A549 (cell line): ENCODE measurements at places on chromosomes 2 and 18. TPM values are rescaled to one million over a fixed set of nuclear protein-coding genes. Genes with fewer than 3 reads are reported as not detected.

DNA sequence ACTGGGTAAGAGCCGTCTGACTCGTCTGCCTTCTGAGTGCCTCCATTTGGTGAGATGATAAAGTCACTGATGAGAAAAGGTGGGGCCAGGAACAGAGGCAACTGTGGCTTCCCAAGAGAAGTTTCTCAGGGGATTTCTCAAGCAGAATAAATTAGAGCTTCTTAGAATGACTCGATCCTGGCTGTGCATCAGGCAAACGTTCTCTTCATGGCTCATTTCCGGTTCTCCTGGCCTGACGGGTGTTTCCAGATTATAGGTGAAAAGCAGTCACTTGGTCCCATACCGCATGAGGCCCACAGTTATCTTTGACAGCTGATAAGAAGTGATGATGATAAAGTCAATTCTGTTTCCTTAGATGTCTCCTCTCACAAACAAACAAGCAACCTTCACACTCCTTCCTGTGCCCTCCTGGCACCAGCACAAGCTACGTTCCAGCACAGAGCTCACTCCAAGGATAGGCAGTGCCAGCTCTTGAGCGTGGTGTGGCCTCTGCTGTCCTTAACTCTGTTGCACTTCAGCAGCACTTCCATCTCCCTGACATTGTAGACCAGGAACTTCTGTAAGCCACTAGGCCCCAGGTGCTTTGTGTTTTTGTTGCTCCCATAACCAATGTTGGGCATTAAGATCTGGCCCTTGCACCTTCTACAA, 37.8 kb upstream of the KCNF1 start:
- no peak for DNase-seq

- DNase-seq = no peak
Observed at GRCh38 chr2:11571170-11571569, 37.3 kb downstream of the GREB1 start.

DNA sequence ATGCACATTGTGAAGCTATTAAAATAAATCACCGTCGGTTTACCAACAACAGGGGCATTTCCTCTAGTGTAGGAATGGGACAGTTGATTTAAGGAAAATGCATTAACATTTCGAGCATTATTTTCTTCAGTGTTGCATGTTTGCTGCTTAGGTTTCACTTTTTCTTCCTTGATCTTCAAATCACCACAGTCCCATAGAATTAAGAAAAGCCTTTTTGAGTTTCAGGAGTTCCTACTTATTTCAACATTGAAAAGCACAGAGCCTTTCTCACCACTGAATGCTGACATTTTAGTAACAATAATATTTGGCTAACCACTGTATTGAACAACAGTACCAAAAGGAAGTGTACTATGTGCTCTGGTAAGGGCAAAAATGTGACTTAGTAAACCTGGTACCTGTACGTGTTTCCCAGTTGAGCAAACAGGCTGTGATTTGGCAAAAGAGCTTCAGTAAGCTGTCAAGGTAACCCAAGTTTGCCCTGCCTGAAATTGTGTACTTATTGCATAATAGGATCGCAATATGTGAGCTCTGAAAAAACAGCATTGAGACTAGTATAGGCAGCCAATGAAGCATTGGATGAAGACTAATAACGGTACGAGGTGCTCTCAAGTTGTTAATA, 2.2 kb downstream of the LRRTM4 start:
- no peak for DNase-seq

DNA sequence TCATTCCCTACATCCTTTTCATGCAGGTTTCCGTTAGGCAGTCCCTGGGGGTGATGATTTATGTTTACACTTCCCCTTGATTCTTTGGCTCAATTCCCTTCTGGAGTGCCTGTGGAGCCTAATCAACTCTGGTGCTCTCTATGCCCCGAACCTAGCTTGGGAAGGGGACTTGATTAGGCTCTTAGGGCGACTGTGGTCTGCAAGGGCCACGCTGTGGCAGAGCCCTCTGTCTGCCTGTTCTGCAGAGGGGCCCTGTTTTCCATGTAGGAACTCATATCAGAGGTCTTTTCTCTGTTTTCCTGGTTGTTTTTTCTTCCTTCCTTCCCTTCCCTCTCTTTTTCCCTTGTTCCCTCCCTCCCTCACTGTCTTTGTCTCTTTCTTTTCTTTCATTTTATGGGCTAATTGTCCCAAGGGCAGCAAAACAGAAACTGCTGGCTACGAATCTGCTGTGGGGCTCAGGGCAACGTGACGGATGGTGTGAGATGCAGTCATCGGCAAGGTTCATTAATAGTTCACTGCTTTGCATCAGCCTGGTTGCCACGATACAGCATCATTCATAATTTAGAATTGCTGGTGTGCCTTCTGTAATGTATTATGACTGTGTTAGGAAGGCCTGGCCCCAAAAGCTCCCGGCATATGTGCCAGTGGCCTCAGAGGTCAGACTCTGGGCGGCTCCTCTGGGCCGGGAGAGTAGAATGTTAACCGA, 134.5 kb downstream of the NAPG start:
- DNase-seq = no peak

DNA sequence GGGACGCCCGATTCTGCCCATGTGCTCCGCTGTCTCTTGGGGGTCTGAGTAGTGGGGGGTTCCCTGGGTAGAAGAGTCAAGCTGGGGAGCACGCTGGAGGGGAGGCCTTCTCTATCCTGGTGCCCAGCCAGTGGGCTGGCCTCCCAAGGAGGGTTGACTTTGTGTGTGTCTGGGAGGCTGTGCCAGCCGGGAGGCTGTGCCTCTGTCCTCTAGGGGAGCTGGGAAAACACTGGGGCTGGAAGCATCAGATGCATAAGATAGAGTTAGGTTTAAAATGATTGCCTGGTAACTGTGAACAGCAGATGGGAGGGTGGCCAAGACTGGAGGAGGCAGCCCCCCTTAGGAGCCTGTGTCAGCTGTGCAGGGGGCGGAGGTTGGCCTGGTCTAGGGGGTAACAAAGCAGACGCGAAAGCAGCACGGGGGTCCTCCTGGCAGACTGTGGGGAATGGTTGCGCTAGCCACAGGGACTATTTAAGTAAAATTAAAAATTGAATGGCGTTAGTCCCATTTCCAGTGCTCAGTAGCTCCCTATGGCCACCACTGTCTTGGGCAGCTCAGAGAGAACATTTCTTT, 1.3 kb downstream of the ING5 start:
- DNase-seq = peak; percentile 29

GRCh38 chr2:189297446-189297845, 117.9 kb upstream of the COL5A2 start:
- DNase-seq = no peak

DNA sequence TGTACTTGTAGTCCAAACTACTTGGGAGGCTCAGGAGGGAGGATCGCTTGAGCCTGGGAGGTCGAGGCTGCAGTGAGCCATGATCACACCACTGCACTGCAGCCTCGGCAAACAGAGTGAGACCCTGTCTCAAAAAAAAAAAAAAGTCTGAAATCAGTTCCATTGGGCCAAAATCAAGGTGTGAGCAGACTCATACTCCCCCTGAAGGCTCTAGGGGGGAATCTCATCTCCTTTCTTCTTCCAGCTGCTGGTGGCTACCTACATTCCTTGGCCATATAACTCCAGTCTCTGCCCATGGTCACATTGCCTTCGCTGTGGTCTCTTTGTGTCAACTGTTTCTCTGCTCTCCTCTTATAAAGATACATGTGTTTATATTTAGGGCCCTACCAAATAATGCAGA, 234.0 kb downstream of the LRRTM1 start:
- DNase-seq = no peak

GRCh38 chr2:46847185-46847710, 68.4 kb downstream of the MCFD2 start:
- peak; percentile 52 for DNase-seq

DNA sequence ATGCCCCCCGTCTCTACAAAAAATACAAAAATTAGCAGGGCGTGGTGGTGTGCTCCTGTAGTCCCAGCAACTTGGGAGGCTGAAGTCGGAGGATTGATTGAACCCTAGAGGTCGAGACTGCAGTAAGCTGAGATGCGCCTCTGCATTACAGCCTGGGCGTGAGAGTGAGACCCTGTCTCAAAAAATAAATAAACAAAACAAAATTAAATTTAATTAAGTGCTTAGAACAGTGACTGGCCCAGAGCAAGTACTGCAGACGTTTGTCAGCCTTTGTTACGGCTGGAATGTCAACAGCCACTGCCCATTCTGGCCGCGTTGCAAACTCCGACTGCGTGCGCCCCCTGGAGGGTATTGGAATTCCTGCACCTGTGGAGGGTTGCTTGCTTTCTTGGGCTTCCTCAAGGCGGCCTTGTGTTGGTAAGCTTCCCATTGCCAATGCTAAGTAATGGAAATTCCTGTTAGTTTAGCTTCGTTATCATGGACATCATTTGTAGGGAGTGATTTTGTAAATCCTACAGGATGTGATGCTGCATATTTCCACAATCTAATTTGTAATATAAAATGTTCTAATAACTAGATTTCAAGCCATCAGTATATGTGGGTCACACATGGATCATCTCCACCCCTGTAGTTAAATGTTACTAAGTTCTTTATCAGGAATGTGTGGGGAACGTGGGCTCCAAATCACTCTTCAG, 15.9 kb upstream of the ATP6V1B1 start:
- peak; percentile 77 for DNase-seq

- peak; percentile 12 for DNase-seq
Observed at GRCh38 chr2:112121682-112122254, 16.4 kb upstream of the FBLN7 start.

DNA sequence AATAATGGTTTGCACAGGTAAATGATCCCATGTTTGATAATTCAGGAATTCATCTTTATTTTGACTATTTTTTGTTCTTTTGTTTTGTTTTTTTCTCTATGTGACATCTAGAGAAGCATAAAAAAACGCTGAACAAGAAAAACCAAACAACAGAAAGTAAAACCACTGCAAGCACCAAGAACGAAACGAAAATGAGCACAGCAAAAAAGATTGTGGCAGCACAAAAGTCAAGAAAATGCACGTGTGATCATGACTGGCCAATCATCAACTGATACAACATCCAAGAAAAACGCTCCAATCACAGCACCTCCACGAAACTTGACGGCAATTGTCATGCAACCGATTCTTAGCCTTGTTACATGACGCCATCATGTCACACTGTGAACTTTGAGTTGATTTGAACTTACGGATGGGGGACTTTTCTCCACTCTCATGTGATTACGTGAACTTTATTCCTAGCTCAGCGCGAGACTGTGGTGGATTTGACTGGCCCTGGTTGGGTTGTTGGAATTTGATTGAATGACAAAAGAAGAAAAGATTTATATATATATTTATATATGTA, 318.7 kb downstream of the CELF4 start:
- DNase-seq = no peak

DNA sequence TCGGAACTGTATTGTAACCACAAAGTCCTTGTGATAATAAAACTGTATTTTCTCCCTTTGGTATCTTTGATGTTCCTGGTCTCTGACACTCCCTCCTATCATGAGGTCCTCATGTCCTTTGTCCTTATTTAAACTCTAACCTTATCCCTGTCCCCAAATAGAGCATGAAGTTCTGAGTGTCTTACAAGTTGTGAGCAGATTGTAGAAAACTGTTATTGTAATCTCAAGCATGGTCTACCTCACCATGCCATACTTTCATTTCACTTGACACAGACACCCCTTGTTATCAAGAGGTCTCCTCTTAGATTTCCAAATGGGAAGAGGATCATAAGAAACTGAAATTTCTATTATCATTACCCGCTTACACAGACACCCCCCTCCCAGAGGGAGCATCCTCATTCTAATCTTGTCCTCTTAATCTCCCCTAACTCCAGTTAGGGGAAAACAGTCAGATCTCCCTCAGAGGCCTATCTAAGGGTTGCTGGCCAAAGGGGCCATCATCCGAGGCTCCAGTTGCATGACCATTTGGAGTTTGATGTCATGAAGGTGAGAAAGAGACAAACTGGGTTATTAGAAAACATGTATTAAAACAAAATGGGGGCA, 29.0 kb downstream of the MYO3B start:
- no peak for DNase-seq

GRCh38 chr2:156021146-156022040, 311.1 kb downstream of the NR4A2 start:
- no peak for DNase-seq

DNA sequence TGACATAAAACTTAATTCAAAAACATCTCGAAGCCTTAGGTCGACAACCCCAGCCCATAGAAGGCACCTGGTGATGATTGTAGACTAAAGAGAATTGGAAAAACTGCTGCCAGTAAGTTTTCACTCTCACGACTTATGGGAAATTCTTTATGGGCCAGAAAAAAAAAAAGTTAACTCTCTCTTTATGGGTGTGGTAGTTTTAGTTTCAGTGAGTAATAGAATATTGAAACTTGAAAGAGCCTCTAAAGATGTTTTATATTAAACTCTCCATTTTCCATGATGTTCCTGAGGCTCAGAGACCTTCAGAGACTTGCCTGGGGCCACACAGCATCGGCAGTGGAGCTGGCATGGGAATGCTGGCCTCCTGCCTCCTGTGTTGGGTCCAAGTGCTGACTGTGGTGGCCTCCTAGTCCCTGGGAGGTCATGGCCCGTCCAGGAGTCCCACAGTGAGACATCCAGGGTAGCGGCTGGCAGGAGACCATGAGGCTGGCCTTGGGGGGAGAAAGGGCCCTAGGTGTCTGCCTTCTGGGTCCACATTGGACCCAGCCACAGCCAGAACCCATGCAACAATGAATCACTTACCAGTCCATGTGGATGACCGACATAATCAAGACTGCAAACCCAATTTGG, 158.9 kb downstream of the SEPTIN10 start:
- no peak for DNase-seq

GRCh38 chr18:51196811-51197660, 445 bp downstream of the MEX3C start:
- DNase-seq = no peak

GRCh38 chr2:227472265-227473121, 537 bp downstream of the AGFG1 start:
- DNase-seq = peak; percentile 72

DNA sequence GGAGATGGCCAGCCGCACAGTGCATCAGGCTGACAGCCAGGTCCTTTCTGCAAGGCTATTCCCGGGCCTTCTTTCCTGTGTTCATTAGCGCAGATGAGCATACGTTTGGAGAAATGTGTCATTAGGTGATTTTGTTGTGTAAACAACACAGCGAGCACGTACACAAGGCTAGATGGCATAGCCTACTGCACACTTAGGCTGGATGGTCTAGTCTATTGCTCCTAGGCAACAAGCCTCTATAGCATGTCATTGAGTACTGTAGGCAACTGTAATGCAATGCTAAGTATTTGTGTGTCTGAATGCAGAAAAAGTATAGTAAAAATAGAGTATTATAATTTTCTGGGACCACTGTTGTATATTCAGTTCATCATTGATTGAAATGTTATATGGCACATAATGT, 50.9 kb upstream of the PHLPP1 start:
- no peak for DNase-seq

- DNase-seq = peak; percentile 41
Observed at GRCh38 chr2:230627806-230628724, 84.6 kb upstream of the CAB39 start.

Gene ACADL
- not detected in 3 replicates for polyA plus RNA-seq

Gene C2orf66
- polyA plus RNA-seq = 0.05 to 0.08 TPM in 2 of 3 replicates, not detected in the other

Gene C2orf15
- 0.80 to 1.4 TPM (median 1.3 TPM) in 3 replicates for polyA plus RNA-seq

Gene OSBPL6
- polyA plus RNA-seq = 2.9 to 3.5 TPM (median 3.0 TPM) in 3 replicates

Gene TEX44
- not detected in 3 replicates for polyA plus RNA-seq

Gene PXDN
- 5.5 to 8.9 TPM (median 7.3 TPM) in 3 replicates for polyA plus RNA-seq

Gene LAMA1
- 0.05 TPM in 2 of 3 replicates, not detected in the other for polyA plus RNA-seq

Gene IKZF2
- 0.14 to 0.18 TPM (median 0.17 TPM) in 3 replicates for polyA plus RNA-seq

Gene DNAJC10
- polyA plus RNA-seq = 64.1 to 70.1 TPM (median 66.7 TPM) in 3 replicates

Gene MAP3K2
- 12.3 to 13.2 TPM (median 12.8 TPM) in 3 replicates for polyA plus RNA-seq

Gene TCF23
- polyA plus RNA-seq = not detected in 3 replicates

Gene MOGAT1
- not detected in 3 replicates for polyA plus RNA-seq

Gene ITGB6
- polyA plus RNA-seq = 4.1 to 4.8 TPM (median 4.2 TPM) in 3 replicates
